ENCODE measurements at places on chromosomes 4 and X. TPM values are rescaled to one million over a fixed set of nuclear protein-coding genes. Genes with fewer than 3 reads are reported as not detected.

- DNase-seq: no peak
These were observed 109.8 kb downstream of the AMMECR1 start for GRCh38 chrX:110208092-110208491.

GRCh38 chr4:82145850-82146249 is 227.9 kb downstream of the HNRNPD start:
- DNase-seq: no peak

MTNR1A gene
- polyA plus RNA-seq: 0.17 TPM

FRMPD4 gene
- 0.04 TPM for polyA plus RNA-seq

MXRA5 gene
- polyA plus RNA-seq: not detected

DNA sequence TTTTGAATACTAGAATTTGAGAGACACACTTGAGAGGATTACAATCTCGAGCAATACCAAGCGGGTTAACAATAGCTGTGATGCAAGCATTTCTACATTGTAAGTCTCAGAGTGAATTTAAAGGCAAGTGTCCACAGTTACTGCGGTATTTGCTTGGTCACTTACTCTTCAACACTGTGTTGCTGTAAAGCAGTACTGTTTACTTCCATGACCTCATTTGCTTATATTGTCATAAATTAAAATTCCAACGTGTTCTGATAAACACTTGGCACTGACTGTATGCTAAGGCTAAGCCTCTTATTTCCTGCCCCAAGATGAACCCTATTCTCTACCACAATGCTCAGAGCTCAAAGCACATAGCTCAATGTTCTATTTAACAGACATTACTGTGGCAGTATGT is 11.1 kb downstream of the EXOC1L start:
- DNase-seq: no peak

- DNase-seq: no peak
These were observed 561.3 kb upstream of the GRIA3 start for GRCh38 chrX:122622795-122623194.

All from A549 (cell line).